NCI-H748 treated with DMSO at 0.1 percent for 48 hours (cell line): ENCODE measurements at places on chromosomes 5 and 9.

DNA sequence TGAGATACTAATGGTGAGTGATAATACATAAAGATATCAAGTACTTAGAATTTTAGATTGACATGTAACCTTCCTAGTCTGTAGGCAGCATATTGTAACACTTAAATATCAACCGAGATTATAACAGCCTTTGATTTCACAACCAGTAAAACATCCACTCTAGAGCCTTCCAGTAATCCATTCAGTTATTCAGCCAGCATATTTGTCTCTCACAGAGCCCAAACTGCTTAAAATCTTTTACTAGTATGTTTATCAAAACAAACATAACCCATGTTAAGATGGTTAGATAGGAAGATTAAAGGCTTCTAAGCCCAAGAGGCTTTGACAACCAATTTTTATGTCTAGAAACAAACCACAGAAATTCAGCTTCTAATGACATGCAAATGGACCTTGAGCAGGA lies 177.9 kb upstream of the FST start:
- no peak for DNase-seq

DNA sequence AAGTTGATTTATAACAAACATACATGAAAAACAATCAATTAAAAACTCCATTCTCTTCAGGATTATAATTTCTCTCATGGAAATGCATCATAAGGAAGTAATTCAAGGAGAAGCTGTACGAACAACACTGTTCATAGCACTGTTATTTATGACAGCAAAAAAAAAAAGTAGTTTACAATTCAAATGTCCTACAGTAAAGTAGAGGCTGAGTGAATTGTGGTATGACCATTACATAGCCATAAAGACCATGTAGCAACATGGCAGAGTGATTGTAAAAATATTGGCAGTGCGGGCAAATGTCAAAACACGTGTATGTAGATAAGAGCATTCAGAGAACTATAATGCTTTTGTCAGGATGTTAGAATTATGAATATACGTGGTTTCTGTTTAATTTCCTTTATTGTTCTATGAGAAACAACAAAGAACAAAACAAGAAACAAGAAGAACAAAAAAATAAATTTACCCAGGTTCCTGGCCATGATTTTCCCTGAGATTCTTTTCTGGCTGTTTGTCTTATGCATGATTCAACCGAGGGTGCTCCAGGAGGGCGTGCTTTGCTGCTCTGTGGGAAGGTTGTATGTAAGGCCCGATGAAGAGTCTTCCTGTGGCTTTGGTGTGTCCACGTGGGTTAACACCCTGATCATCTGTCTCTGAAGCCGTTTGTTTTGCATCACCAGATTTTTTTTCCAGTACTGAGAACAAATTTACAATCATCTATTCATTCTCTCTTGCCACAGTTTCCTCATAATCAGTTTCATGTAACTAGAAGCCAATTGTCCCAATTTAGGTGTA lies 28.8 kb downstream of the GCNT4 start:
- DNase-seq: no peak

DNA sequence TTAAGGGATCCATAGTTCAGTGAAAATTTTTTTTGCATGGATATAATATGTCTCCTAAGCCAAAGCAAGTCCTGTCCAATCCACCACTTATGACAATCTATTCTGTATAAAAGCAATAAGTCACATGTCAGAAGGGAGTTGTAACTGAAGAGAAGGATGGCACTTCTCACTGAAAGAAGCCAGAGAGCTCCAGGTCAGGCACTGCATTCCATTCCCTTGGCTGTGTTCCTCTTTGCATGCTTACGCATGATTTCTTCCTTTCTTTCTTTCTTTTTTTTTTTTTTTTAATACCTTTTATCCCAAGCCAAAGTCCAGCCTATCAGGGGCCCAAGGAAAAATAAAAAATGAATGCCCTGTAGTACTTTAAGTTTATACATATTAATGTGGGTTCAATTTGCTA lies 39.8 kb downstream of the MAMDC2 start:
- no peak for DNase-seq

GRCh38 chr5:3601061-3601710 lies 5.6 kb downstream of the IRX1 start:
- no peak for DNase-seq

- DNase-seq: no peak
These were observed 80.1 kb downstream of the ITGA1 start for GRCh38 chr5:52867809-52868208.

DNA sequence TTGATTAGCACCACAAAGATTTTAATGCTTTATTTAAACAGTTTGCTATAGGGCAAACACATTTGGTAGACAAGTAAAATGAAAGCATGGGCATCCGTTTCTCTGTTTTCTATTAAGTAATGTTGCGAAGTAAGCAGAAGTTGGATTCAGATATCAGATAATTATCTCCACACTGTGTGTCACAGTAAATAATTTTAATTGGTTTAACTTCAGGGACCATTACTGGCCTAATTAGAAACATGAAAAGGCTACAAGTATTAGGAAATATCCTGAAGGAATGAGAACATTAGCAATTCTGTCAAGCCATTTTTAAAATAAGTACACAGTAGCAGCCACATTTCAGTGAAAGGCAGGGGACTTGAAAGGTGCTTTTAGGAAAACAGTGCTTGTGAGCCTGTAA lies 975.4 kb downstream of the NR2F1-AS1 start:
- DNase-seq: peak; percentile 64

GRCh38 chr9:73104342-73104741 lies 47.3 kb upstream of the ANXA1 start:
- no peak for DNase-seq

GRCh38 chr5:74433255-74433895 lies 207.2 kb downstream of the ENC1 start:
- DNase-seq: no peak

DNA sequence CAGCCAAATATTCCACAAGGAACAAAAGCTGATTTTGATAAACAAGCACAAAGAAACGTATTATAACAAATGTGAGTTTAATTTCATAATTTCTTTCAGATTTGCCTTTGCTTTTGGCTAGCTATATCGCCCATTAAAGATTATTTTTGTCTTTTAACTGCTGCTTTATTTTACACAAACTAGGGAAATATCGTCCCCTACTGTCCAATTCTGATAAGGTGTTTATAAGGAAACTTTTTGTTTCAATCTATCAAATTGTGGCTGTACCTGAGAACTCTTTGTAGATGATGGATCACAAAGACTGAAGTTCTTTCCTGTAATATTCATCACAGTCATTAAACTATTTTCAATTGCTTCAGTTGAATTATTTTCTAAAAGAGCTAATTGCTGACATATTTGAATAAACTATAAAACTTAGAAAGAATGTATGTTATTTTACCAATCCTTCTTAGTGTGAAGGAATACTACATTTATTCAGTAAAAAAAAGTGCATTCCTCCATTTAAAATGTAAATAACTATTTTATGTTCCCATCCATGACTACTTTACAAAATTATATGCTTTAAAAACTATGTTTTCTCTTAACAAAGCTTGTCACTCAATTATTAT lies 431.3 kb upstream of the ITGA1 start:
- peak; percentile 96 for DNase-seq

- no peak for DNase-seq
These were observed 1.4 kb downstream of the FAM53C start for GRCh38 chr5:138339464-138339863.

DNA sequence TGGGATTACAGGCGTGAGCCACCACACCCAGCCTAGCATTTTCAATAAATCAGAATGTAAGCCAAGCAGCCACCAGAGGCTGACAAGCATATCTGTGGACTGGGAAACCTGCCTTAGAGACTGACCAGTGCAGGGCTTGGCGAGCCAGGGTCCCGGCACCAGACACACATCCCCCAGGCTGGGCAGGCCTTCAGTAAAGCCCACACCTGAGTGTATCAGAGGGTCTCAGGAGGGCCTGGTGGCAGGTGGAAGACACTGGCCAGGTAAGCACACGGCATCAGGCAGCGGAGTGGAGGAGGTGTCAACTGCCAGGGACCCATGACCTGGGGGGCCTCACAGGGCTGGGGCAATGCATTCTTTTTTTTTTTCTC lies 78.3 kb upstream of the IL17B start:
- no peak for DNase-seq

- no peak for DNase-seq
These were observed 238.6 kb downstream of the CDH12 start for GRCh38 chr5:22614486-22615094.

GRCh38 chr9:22009506-22009867 lies 382 bp upstream of the CDKN2B start:
- no peak for DNase-seq

DNA sequence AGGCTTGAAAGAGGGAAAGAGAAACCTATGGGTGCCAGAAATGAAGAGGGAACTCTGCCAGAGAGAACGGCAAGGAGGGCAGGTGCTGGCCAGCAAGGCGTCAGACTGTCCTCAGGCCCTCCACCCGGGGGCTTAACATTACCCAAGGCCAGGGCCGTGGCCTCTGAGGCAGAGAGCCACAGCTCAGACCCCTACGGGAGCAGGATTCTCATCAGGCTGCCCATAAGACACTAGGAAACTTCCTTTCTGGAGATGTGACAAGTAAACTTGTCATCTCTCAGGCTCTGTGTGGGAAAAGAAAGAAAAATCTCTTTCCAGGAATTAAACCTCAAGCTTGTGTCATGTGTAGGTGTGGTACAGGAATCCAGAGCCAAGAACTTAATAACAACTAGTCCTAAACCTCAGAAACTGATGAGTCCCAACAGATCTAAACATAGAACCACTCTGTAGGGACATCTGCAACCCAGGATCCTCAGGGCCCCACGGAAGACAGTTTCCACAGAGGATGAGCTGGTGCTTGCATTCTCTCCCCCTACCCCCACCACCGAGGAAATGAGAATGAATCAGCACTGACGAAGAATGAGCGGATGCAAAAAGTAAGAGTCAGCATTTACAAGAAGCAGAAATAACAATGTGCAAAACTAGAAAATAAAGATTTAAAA lies 74.3 kb downstream of the DCP2 start:
- no peak for DNase-seq

DNA sequence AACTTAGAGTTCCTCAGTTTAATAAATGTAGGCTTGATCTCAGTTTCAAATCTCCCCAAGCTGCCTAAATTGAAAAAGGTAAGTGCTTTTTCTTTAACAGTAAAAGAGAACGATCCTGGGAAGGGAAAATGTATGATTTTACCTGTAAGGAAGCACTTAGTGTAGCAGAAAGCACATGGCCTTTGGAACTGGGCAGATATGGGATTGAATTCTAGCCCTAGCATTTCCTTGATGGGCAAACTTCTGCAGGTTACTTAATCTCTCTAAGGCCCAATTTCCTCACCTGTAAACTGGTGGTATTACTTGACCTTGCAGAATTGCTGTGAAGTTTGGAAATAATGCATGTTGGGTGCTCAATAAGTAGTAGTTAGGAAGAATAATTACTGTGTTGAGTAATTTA lies 11.6 kb downstream of the ANP32B start:
- DNase-seq: no peak

DNA sequence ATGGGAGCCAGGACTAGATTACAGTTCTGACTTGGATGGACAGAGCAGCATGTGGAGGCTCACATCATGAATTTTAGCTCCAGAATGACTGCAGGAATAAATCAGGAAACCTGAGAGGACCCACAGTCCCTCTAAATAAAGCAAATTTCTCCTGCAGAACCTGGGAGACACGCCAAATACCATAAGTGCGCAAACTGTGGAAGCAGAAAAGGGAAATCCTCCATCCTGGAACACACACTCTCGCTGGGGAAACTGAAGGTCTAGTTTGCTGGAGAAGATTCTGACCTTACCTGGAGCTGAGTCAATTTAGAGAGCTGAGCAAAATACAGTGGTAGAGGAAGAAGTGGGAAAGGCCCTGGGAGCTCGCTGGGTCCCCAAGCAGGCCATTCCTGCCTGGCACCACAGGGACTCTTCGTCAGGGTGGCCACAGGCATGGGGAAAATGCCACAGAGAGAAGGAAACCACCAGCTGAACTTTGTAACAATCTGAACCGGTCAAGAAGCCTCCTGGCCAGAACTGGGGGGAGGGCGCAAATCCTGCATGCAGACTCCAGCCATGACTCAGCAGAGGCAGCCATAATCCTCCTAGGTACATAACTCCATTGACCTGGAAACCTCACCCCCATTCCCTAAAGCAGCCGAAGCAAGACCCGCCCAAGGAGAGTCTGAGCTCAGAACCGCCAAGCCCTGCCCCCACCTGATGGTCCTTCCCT lies 390.9 kb downstream of the LRRC70 start:
- no peak for DNase-seq

- no peak for DNase-seq
These were observed 5.4 kb downstream of the SLC6A18 start for GRCh38 chr5:1230551-1230950.

DNA sequence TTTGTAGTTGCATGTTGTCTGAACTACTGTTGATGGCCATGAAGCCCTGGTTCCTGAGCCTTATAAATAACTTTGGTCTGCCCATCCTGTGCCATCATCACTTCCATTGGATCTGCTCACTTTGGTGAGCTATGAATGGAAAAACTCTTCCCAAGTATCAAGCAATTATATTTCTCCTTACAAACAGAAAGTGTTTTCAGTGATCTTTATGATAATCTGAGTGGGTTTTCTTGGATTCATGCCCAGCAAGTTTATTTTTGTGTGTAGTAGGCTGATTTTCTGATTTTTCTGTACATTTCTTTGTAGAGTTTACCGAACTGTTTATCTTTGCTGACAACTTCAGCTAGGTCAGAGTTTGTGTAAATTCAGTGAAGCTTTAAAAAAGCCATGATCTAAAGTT lies 31.0 kb downstream of the CAMK4 start:
- no peak for DNase-seq

DNA sequence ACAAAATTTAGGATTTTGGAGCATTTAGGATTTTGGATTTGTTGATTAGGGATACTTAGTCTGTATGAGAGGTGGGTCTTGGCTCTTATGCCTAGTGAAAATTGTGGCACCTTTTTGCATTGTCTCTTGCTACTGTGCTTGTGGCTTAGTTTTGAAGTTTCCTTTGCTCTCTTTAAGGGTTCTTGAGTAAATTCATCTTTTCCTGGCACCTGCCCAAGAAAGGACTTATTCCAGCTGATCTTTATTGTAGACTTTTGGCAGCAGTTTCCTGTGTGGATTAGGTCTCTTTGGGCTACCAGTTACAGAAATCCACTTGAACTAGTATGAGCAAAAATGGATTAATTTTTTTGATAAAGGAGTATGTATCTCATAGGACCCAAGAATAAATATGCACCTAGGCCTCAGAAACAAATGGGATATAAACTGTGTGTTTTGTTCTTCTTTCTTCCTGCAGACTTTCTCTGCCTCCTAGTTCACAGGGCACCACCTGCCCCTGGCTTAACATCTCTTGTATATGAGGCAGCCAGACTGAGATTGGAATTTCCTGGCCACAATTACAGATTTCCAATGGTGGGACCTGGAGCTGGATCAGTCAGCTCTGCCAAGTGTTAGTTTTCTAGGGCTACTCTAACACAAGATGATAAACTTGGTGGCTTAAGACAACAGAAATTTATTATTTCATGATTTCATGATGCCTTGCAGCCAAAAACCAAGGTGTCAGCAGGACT lies 44.6 kb downstream of the FOCAD start:
- no peak for DNase-seq

DNA sequence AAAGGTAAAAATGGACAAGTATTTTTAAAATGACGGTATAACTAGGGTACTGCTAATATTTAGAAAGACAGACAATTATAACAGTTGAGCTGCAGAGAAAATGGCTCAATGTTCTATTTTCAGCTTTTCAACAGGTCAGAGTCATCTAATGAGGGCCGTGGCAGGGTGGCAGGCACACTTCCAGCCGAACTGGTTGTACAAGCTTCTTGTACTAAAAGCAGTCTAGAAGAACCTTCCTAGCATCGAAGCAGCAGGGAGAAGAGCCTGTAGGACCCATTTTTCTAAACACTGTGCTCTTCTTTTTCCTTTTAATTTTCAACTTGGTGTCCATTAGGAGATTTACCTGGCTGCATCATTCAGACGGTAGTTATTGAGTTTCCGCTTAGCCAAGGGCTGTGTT lies 85.6 kb downstream of the SLC28A3 start:
- no peak for DNase-seq

- DNase-seq: no peak
These were observed 123.0 kb upstream of the SLC27A6 start for GRCh38 chr5:128842241-128842640.
